ENCODE measurements at places on chromosomes 7 and 10.

GRCh38 chr10:16439295-16439694 is 2.5 kb downstream of the PTER start:
- no peak for DNase-seq

GRCh38 chr7:94679358-94679757 is 23.4 kb upstream of the SGCE start:
- DNase-seq, result no peak

DNA sequence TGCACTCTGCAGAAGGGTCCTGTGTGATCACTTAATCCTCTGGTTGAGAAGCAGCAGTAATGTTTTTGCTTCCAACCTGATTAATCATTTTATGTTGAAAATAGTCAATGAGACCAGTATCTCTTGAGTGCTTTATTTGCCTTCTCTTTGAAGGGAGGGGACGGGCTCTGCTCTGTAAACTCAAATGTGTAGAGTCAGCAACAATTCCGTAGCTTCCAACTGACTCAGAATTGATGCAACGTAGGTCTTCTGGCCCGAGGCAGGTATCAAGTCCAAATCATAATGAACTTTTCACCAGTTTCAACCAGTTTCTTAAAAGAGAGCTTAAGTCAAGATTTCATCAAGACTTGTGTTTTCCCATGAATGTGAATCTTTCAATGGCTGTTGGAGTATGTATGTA is 26.3 kb downstream of the GUSB start:
- no peak for DNase-seq

- no peak for DNase-seq
Measured at GRCh38 chr7:37782166-37782565, 66.2 kb upstream of the NME8 start.

GRCh38 chr10:61623161-61623560 is 39.6 kb upstream of the CABCOCO1 start:
- DNase-seq, result no peak

GRCh38 chr10:87921931-87922688 is 58.7 kb downstream of the PTEN start:
- peak; percentile 42 for DNase-seq

DNA sequence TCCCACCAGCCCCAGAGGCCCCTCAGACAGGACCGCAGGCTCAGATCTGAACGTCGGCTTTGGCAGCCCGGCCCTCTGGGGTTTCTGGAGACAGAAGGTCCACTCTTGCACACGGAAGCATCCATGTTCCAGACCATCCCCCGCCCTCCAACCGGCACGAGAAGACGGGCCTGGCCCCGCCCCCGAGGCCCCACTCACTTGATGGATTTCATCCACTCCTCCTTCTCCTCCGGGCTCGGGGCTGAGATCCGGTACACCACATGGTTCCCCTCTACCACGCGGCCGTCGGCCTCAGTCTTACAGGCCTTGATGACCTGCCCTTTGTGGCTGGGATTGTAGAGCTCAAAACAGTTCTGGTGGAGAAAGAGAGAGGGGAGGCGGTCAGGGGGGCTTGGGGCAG is 107.3 kb downstream of the CYTH3 start:
- DNase-seq, result no peak

DNA sequence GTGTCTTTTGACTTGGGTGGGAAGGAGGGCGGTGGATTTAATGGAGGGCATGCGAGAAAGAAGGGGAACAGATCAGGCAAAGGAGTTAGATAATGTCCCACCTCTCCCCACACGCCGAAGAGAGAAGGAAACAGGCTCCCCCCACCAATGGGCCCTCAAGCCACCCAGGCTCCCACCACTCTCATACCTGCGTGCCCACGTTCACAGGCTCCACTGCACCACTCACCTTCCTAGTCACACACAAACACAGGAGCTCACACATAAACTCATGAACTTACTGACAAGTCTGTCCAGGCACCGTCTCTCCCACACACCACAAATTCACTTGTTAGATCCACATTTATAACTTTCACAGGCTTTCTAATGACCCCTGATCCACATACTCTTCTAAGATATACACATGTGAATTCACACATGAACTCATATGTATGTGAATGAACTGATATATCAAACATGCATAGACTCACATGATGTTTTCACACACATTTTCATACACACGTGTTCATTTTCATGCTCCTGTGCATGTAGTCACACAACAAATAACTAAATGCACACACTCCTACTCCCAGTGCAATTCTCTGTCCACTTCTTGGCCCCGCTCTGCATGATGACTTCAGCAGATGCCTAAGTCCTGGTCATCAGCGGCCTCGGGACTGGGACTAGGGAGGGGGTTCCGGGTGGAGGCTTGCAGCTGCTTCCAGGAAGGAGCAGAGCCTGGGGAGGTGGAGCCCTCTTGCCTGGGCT is 1.5 kb downstream of the LZTS2 start:
- DNase-seq, result peak; percentile 52

DNA sequence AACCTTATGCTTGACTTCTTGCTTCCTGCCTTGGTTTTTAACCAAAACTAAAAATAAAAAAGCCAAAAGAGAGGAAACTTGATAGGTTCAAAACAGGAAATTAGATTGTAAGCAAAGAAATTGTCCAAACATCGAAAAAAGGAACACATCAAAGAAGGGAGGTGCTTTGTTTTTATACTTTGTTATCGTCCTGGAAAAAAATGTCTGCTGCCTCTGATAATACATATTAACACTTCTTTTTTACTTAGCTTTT is 286.6 kb upstream of the C7orf33 start:
- DNase-seq, result peak; percentile 31

GRCh38 chr10:52455098-52455497 is 141.0 kb downstream of the DKK1 start:
- no peak for DNase-seq

GRCh38 chr7:151954866-151955820 is 1.1 kb upstream of the GALNTL5 start:
- DNase-seq, result no peak

- DNase-seq, result no peak
Measured at GRCh38 chr7:141381794-141382427, 169.3 kb upstream of the AGK start.

DNA sequence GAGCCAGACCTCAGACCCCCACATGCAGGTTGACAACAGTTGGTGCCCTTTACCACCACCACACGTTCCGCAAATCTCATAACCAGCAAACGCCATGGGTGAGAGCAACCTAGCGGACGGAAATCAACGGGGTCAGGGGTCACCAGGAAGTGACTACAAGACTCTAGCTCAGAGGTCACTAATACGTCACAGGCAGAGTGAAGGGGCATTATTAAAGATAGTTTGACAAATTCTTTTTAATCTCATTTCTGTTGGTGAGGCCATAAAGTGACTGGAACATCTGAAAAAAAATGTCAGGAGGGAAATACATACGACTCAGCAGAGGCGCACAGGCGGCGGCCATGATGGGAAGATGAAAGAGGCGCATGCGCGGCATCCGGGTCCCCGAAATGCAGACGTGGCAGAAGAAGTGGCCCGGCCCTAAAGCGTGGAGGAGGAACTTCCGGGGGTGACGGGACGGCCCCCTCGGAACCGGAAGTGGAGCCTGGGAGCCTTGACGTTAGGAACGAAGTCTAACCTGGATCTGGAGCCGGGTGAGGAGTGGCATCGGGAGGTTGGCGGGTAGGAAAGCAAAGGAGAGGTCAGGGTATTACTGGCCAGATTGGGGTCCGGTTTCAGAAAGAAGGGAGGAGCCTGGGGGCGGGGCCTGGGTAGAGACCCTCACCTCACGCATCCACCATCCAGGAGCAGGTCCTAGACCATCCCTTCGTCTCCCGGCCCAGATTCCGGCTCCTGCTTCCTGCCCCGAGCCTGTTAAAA is at the start of gene SEC24C:
TSS of gene SEC24C (plus strand) at position 468 of the 759 bp plus-strand sequence. CDS start 2,461 bp downstream, outside the sequence.
- DNase-seq, result peak; percentile 98

- no peak for DNase-seq
Measured at GRCh38 chr7:134902058-134902457, 84.2 kb upstream of the AGBL3 start.

DNA sequence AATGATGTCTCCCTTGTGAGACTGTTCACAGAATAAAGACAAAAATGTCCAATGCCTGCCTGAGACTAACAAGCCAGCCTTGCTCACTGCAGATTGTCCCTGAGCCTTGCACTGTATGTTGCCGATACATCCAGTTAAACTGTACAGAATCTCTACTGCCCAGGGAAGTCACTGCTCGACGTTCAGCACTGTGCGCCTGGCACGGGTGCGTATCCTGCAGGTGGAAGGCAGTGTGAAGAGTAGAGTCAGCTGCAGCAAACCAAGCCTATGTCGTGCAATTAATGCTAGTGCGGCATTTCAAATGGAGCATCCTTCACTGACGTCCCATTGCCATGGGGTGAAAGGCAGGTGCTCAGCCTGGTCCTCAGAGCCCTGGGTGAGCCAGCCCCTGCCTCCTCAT is 132.9 kb downstream of the TNS3 start:
- no peak for DNase-seq

- DNase-seq, result no peak
Measured at GRCh38 chr7:99719996-99720769, 14.8 kb downstream of the CYP3A7 start.

DNA sequence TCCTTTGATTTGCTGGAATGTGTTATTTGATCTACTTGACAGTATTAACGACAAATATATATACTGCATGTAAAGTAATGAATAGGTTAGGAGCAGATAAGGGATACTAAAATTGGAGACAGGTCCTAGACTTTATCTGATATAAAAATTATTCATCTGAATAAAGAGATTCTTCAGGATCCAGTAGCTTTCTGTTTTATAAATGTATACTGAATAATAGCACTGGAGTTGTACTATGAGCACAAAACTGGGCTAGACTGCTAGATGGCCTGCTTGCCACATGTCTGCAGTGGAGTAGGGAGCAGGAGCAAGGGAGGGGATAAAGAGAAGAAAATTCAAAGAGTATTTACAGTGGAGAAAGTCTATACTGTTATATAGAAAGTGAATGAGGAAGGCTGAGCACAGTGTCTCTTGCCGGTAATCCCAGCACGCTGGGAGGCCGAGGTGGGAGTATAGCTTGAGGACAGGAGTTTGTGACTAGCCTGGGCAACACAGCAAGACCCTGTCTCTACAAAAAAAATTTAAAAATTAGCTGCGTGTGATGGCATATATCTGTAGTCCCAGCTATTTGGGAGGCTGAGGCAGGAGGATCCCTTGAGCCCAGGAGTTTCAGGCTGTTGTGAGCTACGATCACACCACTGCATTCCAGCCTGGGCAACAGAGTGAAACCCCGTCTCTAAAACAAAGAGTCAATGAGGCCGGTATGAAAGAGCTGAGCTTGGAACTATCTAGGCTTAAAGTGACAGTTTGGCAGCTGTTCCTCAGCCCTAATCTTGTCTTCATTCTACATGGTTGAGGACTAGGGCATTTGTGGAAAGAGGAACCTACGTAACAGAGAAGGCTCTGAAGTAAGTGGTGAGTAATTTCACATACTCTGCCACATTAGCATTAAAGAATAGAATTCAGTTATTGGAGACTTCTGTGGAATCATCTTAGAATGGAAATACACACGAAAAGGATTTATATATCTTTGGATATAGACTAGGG is 41.8 kb downstream of the CD36 start:
- peak; percentile 84 for DNase-seq

DNA sequence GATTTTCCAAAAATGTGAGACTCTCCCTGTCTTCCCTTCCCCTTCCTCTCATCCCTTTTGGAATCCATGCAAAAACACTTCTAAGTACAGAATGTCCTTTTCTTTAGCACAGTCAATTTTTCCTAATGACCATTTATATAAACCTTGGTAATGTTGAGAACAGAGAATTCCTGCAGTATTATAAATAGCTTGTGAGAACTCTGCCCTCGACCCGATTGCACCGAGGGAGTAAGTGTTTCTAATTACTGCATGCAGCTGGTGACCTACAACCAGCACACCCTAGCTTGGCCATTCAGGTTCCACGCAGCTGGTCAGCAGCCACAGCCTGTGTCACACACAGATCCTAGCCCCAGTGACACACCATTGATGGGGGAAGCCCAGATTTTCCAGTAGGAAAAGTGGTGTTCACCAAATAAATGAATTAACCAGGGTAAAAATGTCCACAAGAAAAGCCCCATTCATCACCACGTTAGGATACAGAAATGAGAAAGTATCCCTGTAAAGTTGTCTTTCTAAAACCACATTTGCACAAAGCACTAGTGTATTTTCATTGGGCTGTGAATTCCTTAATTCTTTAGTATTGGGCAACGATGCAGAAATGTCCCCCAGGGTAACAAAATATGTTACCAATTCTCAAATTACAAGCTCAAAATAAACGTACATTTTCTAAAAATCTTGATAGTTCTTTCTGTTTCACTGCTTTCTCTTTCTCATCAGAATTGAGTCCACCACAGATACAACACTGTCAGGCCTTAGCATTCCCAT is 499.0 kb upstream of the KLF6 start:
- DNase-seq, result no peak

GRCh38 chr7:25389489-25390106 is 161.3 kb upstream of the NPVF start:
- peak; percentile 80 for DNase-seq

GRCh38 chr10:105699504-105699903 is 1058.4 kb downstream of the SORCS3 start:
- DNase-seq, result no peak

DNA sequence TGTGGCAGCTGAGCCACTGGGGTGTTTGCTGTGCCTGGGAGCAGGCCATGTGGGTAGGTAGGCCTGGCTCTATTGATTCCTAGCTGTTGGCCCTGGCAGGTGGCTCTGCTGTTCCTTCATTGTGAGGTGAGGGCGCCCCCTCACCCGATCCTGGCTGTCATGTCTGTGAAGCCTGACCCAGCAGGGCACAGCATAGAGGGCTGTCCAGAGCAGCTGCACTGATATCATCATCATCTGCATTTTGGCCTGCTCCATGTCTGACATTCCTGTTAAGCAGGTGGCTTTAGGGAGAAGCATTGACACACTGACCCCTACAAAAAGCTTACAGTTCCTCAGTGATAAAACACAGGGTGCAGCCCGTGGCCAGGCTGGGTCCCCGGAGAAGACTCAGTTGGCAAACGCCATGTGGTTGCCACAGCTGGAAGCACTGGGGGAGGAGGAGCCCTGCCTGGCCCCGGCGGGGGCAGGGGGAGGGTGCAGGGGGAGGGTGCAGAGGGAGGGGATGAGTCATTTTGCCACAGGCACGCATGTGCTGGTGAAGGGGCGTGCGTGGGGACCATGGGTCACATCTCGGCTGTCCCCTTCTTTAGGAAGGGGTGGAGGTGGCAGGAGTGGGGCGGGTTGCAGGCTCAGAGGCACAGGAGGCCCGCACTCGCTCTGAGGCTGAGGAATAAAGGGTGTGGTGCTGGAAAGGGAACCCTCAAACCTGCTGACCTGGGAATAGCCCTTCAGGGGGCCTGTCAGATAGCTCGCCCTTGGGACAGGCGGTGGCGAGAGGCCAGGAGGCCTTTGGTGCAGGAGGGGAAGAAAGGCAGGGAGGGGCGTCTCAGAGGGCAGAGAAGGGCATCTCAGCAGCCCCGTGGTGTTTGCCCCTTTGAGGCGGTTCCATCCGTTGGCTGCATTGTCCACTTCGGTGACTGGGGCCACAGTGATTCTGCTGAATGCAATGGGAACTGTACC is 31.6 kb downstream of the IKZF1 start:
- DNase-seq, result peak; percentile 92
